ENCODE measurements at places on chromosomes 6 and 20. TPM values are rescaled to one million over a fixed set of nuclear protein-coding genes. Genes with fewer than 3 reads are reported as not detected.

Gene CPNE5
- 9.3 TPM for total RNA-seq

Gene TBX18
- total RNA-seq, result 41.4 TPM

Gene KCNK15
- total RNA-seq, result 0.07 TPM

Gene PI3
- not detected for total RNA-seq

Gene PDYN
- total RNA-seq, result not detected

Gene SLC22A2
- total RNA-seq, result not detected

Gene BCAS1
- total RNA-seq, result not detected

Gene GPX6
- total RNA-seq, result not detected

Gene SLC17A9
- total RNA-seq, result 19.2 TPM

Gene ARFGEF3
- total RNA-seq, result 10.6 TPM

Gene MICB
- 33.1 TPM for total RNA-seq

Gene WDR46
- total RNA-seq, result 74.2 TPM

Gene CDK5RAP1
- 25.8 TPM for total RNA-seq

Gene SLC23A2
- total RNA-seq, result 19.1 TPM

Gene ANKRD66
- total RNA-seq, result not detected

Gene EPM2A
- total RNA-seq, result 5.0 TPM

Gene GGTLC1
- total RNA-seq, result not detected

Gene ISM1
- total RNA-seq, result not detected

Gene MEI4
- not detected for total RNA-seq

Gene BMP5
- 1.7 TPM for total RNA-seq

Gene CALHM5
- 9.3 TPM for total RNA-seq

Gene GRM1
- total RNA-seq, result under 0.01 TPM

Gene HDGFL1
- not detected for total RNA-seq

Gene FUT9
- total RNA-seq, result not detected

Gene DLL1
- 1.2 TPM for total RNA-seq

Gene NCOA7
- 30.9 TPM for total RNA-seq

Gene PRDM13
- total RNA-seq, result not detected

Gene MCHR2
- total RNA-seq, result not detected

Gene STK4
- total RNA-seq, result 37.5 TPM

Data from thoracic aorta endothelial cell (primary cell).